ENCODE measurements at places on chromosomes 2 and 18. TPM values are rescaled to one million over a fixed set of nuclear protein-coding genes. Genes with fewer than 3 reads are reported as not detected.
A peak's percentile ranks its signal among the peaks of the same experiment; 100 is the strongest.

GRCh38 chr2:160703648-160704585, 210.3 kb upstream of the RBMS1 start:
- DNase-seq: no peak

DNA sequence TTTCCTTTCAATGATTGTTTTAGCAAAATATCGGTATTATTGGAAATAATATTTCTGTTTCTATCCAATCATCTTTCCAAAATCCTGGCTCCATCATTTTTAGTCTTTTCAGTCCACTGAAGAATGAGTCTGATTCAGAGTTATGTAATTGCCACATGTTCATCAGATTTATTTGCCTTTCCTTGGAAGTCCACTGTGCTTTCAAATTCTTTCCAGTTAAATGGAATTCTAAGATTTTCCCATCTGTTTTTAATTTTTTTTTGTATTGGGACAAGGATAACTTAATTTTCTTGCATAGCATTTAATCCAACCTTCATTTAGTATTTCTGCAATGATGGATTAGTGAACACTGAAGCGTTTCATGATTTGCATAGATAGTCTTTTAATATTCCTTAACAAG, 521.5 kb upstream of the NRXN1 start:
- DNase-seq: no peak

GRCh38 chr2:64760128-64760527, 106.4 kb upstream of the SERTAD2 start:
- no peak for DNase-seq

SEPTIN10 gene
- 62.4 TPM for total RNA-seq

IL1RN gene
- total RNA-seq: 71.9 TPM

GRCh38 chr18:23209031-23209430, 73.7 kb downstream of the CABLES1 start:
- DNase-seq: peak; percentile 84

ACTR3 gene
- 214 TPM for total RNA-seq

GRCh38 chr2:64581777-64582539, 57.8 kb downstream of the AFTPH start:
- DNase-seq: no peak
